ENCODE measurements at places on chromosomes 2 and 18.
A peak's percentile ranks its signal among the peaks of the same experiment; 100 is the strongest.

- DNase-seq = no peak
Observed at GRCh38 chr2:151337643-151338042, 19.7 kb upstream of the TNFAIP6 start.

GRCh38 chr2:147499785-147500184 lies 345.0 kb upstream of the ACVR2A start:
- DNase-seq = no peak

DNA sequence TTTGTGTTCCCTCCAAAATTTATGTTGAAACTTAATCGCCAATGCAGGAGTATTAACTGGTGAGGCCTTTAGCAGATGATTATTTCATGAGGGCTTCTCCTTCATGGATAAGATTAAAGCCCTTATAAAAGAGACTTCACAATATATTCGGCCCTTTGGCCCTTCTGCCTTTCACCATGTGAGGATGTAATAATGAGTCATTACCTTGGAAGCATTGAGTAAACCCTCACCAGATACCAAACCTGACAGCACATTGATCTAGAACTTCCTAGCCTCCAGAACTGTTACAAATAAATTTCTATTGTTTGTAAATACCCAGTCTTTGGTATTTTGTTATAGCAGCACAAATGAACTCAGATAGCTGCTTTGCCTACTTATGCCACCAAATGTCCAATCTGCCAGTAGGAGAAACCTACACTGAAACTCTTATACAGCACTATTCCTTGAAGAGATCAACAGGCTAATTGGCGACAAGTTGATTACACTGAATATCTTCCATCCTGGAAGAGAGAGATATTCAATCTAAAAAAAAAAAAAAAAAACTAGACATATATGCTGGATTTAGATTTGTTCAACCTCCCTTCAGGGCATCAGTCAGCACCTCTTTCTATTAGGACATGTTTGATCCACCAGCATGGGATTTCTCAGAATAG lies 125.9 kb upstream of the COL5A2 start:
- DNase-seq = no peak

- DNase-seq = no peak
Observed at GRCh38 chr2:235756491-235756890, 262.6 kb downstream of the AGAP1 start.

DNA sequence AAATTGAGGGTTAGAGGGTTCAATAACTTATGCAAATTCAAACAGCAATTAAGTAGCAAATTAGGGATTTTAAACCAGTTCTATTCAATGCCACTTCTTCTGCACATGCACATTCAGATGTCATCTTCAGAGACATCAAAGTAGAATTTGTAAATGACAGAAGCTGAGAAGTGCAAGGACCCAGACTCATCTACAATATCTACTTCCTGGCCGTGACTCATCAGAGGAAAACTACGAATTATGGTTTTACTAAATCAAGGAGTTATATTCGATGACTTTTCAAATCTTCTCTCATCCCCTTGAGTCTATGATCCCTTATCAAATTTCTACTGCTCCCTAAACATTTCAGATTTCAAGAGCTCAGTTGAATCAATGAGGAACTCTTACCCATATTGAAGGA lies 20.0 kb upstream of the STAT4 start:
- no peak for DNase-seq

DNA sequence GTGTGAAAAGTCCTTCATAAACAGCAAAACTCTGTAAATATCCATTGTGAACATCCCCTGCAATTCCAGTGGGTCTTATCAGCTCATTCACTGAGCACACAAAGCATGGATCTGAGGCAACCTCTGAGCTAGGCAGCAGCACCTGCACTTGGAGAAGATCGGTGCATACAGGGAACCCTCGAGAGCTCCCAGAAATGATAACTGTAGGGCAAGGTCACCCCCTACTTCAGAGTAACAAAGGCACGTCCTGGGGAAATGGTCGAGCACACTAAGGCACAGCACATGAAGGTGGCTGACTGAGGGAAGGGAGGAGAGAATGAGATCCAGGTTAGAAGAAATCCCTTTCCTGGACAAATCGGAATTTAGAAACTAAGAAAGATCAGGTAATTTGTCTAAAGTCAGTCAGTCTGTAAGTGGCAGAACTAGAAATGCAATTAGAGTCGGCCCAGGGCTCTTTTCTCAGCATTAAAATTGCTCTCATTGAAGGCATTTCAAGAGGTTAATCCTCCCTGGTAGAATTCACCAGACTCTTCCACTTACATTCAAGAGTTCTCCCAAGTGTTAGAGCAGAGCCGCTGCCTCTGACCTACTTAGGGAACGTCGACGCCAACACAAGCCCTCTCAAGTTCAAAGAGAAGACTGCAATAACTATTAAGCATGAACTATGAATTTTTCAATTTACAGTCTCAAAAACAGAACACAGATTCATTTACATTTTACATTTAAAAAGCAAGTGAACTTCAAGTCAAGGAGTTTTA lies 45.9 kb downstream of the PXDN start:
- no peak for DNase-seq

GRCh38 chr2:101433465-101433864 lies 41.4 kb downstream of the RFX8 start:
- no peak for DNase-seq

- DNase-seq = no peak
Observed at GRCh38 chr2:227482638-227483340, 10.8 kb downstream of the AGFG1 start.

GRCh38 chr2:42102591-42103450 lies 55.0 kb downstream of the PKDCC start:
- DNase-seq = peak; percentile 63

- DNase-seq = no peak
Observed at GRCh38 chr2:144711630-144712549, 192.0 kb upstream of the ZEB2 start.

GRCh38 chr2:212777020-212777491 lies 238.5 kb upstream of the ERBB4 start:
- DNase-seq = peak; percentile 57

DNA sequence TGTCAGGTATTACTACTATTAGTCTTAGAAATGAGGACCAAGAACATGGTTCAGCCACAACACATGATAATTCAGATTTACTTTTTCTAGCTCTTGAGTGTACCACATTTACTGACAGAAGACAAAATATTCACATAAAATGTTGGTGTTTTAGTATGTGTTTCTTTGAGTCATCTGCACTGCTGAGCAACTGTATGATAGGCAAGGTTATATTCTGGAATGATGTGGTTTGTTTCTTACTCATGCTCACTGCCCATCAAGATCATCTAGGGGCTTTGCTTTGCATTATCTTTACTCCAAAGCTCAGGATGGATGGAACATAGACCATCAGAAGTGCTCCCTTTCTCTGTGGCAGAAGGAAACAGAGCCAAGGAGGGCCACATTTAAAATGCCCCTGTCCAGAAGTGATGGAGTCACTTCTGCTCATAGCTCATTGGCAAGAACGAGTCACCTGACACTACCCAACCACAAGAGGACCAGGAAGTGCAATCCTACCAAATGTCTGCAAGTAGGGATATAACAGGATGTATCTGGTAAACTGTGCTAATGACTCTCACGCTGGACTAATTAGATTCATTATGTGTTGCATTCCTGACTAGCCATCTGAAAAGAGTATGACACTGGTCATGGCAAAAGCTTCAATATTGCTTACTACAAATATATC lies 81.5 kb downstream of the DIS3L2 start:
- DNase-seq = no peak

GRCh38 chr2:96970248-96970875 lies 16.0 kb downstream of the FAM178B start:
- DNase-seq = no peak

GRCh38 chr2:75707901-75708300 lies 2.8 kb downstream of the GCFC2 start:
- DNase-seq = no peak

DNA sequence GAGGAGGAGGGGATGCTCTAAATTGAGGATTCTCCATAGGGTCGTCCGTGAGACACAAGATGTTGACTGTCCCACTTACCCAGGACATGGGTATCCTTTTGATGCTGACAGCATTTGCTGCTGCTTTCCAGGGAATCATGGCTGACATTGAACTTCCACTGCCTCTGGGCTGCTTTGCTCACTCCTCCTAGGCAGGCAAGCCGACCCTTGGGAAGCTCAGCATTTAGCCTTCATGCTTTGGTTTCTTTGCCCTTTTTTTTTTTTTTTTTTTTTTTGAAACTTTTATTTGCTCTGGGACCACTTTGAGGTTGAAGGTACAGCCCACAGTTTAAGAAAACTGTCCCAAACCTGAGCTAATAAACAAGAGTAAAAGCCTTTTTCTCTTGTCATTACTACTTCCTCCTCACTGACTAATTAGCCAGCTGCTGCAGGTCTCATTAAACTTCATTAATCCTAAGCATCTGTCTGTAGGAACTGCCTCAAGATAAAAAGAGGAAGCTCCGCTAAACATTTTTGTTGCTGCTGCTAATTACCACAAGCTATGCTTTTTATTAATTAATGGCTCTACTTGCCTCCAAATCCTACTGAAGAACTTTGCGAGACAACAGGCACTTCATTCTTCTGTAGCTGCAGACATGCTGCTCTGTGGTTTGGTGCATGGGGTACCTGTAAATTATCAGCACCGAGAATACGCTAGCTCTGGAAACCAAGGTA lies 125.4 kb downstream of the SPTBN1 start:
- DNase-seq = no peak

GRCh38 chr2:119455066-119455718 lies 23.5 kb downstream of the TMEM37 start:
- no peak for DNase-seq

- no peak for DNase-seq
Observed at GRCh38 chr18:39655341-39655740, 2089.7 kb upstream of the CELF4 start.

- DNase-seq = no peak
Observed at GRCh38 chr2:192286093-192286701, 91.5 kb upstream of the TMEFF2 start.

GRCh38 chr18:37409878-37410277 lies 155.7 kb downstream of the CELF4 start:
- DNase-seq = no peak

DNA sequence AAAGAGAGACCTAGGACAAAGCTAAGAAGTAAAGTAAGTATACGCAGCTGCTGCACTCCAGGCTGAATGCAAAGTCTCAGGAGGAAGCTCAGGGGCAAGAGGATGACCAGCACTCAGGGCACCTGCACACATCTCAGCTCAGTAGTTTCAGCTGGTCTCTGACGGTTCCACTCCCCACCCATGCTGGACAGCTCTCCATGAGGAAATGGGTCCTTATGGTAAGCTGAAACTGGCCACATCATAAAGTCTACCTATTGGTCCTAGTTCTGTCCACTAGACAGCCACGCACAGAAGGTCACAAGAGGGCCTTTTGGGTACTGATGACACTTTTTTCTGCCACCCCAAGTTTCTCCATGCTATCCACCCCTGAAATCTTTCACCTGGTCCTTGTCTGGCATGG lies 215.3 kb downstream of the TTC32 start:
- no peak for DNase-seq

DNA sequence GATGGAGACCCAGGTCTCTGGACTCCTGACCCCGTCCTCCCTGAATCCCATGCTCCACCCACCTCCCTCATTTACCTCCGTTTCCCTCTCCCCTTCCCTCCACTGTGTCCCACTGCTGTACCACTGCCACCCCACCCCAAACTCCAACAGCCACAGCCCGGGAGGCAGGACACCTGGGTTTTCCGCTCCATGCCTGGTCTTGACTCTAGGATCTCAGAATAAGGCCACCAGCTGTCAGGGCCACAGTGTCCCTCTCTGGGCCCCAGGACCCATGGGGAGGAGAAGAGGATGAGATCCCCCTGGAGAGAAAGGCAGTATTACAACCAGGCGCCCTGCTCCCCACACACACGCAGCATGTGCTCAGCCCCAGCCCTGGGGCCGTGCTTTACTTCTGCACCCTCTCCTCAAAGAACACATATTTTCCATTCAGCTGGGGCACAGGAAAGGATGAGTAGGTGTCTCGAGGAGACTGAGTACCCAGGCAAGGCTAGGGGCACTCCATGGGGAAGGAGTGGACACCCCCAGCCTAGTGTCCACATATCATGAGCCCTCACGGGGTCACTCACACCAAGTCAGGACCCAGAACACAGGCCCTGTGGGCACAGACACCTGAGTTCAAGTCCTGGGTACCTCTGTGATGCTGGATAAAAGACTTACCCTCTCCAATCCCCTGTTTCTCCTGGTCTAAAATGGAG lies 700 bp downstream of the RUFY4 start:
- no peak for DNase-seq

GRCh38 chr2:226611944-226612318 lies 187.7 kb downstream of the IRS1 start:
- DNase-seq = no peak

DNA sequence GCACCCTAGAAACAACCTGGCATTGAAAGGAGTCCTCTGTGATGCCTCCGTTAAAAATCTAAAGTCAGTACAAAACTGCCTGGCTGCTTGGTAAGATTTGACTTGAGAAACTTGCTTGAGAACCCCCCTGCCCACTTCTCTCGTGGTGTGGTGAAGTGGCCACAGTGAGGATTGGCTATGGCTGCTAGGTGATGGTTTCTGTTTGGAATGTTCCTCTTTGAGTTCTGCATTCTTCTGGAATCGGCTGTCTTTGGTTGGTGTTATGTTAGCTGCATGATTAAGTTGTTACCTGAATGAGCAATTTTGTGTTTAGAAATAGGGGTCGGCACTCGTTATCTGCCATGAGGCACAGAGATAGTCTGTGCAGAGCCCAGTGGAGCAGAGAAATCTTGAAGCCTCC lies 21.7 kb upstream of the SAG start:
- DNase-seq = no peak

GRCh38 chr2:241897231-241897916 lies 27.8 kb downstream of the RTP5 start:
- DNase-seq = peak; percentile 12

GRCh38 chr2:197201874-197202273 lies 108.7 kb downstream of the ANKRD44 start:
- DNase-seq = no peak

DNA sequence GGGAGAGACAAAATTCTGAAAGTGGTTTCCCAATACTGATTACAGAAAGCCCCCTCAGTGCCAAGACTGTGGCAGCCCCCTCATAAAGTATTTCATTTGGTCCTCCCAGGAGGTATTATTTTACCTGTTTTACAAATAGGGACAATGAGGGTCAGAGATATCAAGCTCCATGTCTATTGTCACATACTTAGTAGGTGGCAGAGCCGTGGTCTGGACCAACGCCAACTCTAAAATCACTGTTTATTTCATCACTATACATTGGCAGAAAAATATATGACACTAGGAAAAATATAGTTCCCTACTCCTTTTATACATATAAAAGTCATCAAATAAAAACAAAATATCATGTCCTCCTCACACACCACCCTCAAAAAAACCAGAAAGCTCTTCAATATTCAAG lies 68.6 kb downstream of the DHRS9 start:
- DNase-seq = no peak

All from natural killer cell (primary cell).